ENCODE measurements at places on chromosomes 11 and 22.

DNA sequence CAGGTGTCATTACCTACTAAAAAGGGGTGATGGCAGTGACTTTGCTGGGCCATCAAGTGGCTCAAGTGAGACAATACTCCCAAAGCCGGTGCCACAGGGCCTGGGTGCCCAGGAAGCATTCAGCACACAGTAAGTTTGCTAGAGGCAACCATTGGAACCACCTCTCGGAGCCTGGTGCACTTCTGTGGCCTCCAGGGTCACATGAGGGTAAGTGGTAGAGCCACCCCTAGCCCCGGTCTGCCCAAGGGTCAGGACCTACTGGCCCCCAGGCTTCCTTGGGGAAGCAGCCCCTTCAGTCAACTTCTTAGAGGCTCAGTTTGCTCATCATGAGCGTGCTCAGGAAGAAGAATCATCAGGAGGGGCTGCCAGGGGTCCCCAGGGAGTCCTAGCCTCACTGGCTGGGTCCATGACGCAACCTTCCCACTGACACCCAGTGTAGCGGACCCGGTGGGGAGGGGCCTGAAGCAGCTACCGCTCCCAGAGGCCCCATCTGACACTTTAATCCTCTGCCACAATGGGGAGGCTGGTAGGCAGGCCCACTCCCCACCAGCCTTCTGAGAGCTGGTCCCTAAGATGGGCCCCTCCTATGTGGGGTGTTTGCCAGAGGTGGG, 17.5 kb upstream of the RASL10A start:
- no peak for DNase-seq

DNA sequence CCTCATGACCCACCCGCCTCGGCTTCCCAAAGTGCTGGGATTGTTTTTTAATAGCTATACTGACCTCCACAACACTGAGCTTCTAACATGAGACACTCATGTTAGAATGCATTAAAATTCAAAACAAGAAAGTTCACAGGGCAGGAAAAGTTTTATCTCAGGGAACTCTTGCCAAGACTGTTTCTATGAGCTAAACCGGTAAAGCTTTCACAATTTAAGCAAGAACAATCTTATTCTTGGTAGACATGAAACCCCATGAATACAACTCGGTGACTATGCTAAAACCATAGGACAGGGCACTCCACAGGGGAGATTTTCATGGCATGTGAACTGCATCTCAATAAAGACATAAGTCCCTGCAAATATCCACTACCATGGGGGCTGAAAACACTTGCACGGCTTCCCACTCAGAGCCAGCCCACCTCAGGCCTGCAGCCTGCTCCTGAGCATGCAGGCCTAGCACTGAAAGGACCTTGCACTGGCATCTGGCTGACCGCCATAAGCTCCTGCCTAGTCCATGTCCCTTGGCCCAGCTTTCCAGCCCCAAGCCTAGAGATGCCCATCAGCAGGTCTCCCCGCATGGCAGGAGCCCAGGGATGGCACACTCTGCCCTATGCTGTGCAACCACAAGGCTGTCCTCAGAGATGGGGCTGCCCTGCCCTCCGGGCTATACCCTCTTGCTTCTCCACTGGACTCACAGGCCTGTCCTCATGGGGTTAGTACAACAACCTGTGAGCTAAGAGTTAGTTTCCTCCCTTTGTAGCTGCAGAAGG, 58.4 kb downstream of the DGCR2 start:
- no peak for DNase-seq

DNA sequence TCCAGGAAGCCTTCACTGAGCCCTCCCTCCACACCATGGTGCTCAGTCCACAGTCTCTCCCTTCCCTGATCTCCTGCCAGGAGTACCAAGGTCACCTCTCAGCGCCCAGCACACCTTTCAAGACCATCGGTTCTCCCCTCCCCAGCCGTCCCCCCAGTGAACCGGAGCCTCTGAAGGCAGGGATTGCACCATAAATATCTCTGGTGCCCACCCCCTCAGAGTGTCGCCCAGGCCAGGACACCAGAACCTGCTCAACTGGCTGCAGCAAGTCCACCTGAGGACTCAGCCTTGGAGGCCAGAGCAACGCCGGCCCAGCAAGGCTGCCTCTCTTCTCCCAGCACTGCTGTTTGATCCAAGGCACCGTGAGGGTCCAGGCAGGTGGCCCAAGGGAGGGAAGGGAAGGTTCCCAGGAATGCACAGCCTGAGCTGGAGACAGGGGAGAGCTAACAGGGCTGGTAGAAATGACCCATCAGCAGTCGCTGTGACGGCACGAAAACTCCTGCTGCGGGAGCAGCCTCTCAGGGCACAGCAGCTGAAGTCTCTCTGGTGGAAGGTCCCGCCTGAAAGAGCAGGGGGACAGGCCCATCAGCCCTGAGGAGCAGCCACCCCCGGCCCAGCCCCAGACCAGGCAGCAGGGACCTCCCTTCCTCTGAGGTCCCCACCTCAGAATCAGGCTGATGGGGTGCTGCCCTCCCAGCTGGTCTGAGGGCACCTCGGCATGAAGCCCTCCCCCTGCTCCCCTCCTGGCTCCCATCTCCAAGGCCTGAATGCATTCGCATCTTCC, 80.3 kb downstream of the BUD13 start:
- DNase-seq: no peak

GRCh38 chr22:22798716-22799115, 88.9 kb upstream of the IGLL5 start:
- DNase-seq: no peak

DNA sequence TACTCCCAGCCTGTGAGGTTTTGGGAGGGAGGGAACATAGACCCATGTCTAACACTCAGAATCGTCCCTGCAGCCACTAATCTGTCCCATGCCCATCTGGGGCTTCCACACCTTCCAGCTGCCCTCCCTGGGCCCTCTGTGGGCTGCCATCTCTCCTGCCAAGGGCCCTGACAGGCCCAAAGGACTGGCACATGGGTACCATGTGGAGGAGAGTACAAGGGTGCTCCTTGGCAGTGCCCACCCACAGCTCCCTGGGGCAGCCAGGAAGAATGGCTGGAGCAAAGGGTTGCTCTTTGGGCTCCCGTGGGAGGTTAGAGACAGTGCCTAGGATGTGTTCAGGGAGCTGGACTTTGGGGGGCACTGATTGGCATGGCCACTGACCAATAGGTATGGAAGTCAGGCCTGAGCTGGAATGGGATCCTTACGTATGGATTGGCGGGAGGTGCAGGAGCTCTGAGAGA, 56.8 kb downstream of the CD82 start:
- DNase-seq: no peak

GRCh38 chr11:118640332-118641154, 33.1 kb downstream of the PHLDB1 start:
- no peak for DNase-seq

DNA sequence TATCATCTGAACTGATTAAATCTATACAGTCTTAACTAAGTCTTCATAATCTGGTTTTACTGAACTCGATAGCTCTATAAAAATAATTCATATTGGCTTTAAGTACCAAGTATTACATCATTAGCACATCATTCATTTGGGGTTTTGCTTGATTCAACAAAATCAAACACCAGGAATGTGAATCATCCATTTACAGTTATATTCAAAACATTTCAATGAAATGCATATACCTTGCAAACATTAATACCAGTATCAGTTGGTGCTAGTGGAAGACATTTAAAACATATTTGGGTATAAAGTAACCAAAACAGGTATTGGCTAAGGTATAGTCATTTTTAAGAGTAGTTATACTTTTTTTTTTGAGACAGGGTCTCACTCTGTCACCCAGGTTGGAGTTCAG, 12.2 kb upstream of the CCDC89 start:
- DNase-seq: no peak

DNA sequence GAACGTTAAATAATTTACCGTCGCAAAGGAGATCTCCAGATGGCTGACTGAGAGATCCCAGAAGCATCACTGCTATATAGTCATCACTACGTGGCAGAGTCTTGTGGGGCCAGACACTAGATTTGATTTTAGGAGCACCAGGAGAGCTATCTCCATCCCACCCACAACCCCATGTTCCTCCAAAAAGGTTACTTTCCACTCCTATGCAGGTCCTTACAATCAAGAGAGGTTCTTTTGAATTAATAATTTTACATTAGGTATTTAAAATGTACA, 19.4 kb downstream of the GUCY1A2 start:
- DNase-seq: no peak

DNA sequence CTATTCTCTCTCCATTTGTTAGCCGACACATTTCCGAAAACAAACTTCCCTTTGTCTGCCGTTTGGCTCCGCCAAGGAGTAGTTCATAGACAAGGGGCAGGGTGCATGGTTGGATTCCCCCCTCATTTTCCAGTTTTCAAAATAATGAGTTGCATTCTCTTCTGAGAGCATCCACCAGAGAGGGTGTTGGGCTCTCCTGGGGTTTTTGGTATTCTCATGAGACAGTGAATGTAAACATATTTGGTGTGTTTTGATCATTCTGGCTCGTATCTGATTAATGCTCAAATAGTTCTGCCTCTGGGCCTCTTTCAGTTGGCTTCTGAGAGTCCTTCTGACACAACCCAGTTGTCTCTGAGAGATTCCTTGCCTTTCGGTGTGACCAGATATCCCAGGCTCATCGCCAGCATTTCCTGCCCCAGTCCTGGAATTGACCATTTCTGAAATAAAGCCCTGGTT, 21.7 kb downstream of the GRAMD4 start:
- DNase-seq: no peak

DNA sequence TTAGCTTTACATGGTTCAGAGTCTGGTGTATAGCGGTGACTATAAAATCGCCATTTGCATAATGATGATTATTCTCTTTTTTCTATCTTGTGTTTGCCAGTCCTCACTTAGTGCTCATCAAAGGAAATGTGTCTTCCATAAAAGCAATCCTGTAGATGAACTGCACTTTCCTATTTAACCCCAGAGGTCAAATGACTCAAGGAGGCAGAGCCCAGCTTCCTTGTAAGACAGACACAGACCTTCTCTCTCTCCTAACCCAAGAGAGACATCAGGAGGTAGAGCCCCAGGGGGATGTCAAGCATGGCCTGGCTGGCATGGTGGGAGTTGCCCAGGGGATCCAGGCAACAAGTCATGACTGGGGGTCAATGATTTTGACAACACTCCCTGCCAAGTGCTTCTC, 46.9 kb upstream of the CRTAM start:
- no peak for DNase-seq
